ENCODE measurements at places on chromosomes 4 and X.

GRCh38 chrX:8179656-8180055 is 8.6 kb upstream of the VCX2 start:
- no peak for DNase-seq

- no peak for DNase-seq
These were observed 11.5 kb downstream of the CPLX1 start for GRCh38 chr4:814312-814850.

DNA sequence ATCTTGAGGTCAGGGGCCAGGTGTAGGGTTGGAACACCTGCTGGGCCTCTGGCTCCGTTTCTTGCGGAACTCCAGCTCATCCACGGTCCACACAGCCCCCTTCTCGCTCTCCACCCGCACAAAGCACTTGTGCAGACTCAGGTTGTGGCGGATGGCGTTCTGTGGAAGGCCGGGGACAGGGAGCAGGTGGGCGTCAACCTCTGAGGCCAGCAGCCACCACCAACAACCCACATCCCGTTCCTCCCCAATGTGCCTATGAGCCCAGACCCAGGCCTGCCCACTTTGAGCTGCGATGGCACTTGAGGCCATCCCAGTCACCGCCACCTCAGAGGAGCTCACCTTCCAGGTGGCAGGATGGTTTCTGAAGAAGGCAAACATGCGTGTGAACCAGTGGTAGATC is 13.2 kb downstream of the FOXP3 start:
- DNase-seq, result no peak

DNA sequence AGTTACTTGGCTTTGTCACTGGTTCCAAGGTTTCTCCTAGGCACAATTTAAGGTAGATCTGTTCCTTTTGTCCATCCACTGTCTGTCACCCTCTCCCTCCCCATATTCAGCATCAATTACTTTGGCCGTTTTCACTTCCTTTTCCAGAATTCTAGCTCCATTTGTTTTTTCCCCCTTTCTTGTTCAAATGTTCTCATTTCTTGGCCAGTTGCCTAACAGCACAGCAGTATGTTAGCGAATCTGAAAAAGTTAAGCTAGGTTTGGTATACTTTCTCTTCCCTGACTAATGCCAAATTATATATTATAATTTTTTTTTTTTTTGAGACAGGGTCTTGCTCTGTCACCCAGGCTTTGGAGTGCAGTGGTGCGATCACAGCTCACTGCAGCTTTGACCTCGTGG is 409.1 kb upstream of the TEX13C start:
- no peak for DNase-seq

DNA sequence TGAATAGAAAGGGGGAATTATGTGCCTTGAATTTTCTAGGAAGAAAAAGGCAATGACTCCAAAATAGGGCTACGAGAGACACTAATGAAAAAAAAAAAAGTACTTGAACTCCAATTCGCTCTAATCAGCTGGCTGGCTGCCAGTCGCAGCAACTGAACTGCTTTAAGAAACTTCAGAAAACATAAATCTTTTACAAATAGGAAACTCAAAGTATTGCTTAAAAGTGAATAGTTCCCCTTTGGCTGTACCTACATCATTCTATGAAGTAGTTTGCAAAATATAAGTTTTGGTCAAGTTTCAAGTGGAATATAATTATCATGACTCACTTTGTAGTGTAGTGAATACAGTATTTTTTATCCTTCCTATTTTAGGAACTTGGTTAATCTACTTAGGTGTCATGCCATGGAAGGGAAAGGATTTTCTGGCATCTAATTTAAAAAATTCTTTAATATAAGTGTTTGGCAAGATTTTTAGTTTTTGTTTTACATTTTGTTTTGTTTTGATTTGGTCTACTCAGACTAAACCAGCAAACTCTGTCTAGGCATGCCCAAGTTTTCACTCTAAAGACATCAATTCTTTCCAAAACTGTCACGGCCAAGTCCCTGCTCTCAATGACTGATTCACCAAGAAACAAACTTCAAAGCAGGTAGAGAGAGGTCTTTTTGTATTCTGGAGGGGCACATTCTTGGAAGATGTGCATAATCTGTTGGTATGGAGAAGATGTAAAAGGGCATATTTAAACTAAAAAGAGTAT is 382.4 kb upstream of the GALNT7 start:
- no peak for DNase-seq

- no peak for DNase-seq
These were observed 35.1 kb downstream of the GAB3 start for GRCh38 chrX:154715825-154716224.

Data from COLO829 (cell line).